ENCODE measurements at places on chromosomes 7 and 10. TPM values are rescaled to one million over a fixed set of nuclear protein-coding genes. Genes with fewer than 3 reads are reported as not detected.

- DNase-seq = no peak
Observed at GRCh38 chr7:94414481-94414880, 19.8 kb downstream of the COL1A2 start.

DNA sequence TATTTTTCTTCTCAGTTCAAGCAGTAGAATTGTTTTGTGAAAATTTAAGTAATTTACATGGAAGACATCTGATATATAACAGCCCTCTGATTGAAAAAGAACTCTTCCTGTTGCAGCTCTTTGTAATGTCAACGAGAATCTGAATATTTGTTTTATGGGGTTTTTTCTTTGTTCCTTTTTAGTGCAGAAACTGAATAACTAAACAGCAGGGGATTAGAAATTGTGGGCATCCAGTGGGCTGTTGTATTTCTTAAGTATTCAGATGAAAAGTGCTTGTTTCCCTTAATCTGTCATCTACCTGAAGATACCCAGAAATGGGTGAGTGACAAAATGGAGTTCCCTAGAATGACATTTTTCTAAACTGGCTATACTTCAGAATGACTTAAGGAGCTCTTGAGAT is 7.4 kb downstream of the ARL4A start:
- DNase-seq = no peak

Gene HOGA1
- total RNA-seq = 4.1 TPM

Gene ACHE
- total RNA-seq = 0.94 TPM

DNA sequence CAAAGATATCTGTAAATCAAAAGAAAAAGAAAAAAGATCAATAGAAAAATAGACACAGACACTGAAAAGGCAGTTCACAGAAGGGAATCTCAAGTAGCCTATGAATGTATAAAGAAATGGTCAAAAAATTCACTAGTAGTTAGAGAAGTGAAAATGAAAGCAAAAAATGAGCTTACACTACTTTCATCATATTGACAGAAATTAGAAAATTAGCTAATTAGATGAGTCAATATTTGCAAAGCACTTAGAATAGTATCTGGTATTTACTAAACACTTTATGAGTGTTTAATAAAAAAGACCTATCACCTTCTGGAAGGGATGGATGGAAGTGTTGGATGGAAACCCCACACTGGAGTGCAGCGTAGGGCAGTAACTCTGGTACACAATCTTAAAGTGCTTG is 1.7 kb upstream of the CFAP58 start:
- no peak for DNase-seq

GRCh38 chr7:48083114-48083830 is 5.8 kb upstream of the UPP1 start:
- no peak for DNase-seq

DNA sequence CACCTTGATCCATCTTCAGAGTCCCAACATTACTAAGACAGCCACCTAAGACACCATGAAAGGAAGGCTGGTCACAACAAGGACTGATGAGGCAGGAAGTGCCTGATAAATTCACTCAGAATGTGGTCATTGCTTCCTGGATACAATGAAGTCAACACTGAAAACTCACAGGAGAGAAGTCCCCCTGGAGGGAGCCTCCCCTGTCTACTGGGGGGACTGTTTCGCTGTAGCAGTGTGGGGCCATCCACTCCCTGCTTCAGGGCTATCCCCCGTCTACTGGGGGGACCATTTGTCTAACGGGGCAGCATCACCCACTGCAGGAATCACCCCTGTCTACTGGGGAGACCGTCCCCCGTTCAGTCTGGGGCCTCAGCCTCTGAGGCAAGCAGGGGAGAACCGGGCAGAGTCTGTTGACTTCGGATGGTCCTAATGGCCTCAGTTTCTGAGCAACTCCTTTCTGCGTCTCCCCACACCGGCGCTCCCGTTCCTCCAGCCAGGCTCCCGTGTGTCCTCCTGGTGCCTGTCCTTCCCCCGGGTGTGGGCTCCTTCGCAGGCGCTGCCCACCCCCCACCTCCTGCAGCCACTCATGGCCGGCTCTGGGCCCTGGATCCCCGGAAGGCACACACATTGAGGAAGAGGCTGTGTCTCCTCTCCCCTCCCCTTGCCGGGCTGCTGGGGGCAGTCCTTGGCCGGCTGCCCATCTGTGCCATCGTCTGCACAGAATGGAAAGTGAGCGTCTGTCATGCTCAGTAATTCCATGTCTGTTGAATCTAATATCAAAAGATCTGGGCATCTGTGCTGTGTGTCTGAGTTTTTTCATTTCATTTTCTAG is 59.9 kb upstream of the DNAJB6 start:
- DNase-seq = no peak

Gene ELFN1
- 2.4 TPM for total RNA-seq

DNA sequence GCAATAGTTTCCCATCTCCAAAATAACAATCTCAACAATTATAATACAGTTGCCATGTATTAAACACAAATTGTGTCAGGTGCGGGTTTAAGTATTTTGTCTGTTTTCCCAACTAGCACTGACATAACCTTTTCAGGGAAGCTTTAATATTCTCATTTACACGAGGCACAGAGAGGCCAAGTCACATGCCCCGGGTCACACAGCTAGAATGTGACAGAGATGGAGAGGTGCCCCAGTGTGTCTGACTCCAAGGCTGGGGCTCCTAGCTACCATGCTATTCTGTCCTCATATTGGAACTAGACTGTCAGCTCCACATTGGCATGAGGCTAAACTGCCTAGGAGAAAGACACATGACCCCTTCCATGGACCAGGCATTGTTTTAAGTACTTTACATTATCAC is 77.2 kb downstream of the COL13A1 start:
- no peak for DNase-seq

Gene CFTR
- not detected for total RNA-seq

DNA sequence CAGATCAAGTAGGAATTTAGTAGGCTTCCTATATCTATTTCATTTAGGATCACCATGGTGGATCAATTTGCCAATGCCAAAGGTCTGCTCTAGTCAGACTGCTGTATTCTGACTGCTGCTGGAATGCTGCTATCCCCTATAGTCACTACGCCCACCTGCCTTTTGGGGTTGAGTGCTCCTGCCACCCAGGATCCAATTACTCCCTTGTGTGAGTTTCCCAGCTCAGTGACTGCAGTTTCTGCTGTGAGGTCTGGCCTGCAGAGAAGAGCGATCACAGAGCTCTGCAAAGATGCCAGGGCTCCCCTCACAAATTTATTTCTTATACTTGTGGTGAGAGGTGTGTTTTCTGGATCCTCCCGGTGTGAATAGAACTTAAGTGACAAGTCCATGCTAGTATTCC is 88.1 kb upstream of the FOXI2 start:
- no peak for DNase-seq

Gene SUGCT
- 7.2 TPM for total RNA-seq

DNA sequence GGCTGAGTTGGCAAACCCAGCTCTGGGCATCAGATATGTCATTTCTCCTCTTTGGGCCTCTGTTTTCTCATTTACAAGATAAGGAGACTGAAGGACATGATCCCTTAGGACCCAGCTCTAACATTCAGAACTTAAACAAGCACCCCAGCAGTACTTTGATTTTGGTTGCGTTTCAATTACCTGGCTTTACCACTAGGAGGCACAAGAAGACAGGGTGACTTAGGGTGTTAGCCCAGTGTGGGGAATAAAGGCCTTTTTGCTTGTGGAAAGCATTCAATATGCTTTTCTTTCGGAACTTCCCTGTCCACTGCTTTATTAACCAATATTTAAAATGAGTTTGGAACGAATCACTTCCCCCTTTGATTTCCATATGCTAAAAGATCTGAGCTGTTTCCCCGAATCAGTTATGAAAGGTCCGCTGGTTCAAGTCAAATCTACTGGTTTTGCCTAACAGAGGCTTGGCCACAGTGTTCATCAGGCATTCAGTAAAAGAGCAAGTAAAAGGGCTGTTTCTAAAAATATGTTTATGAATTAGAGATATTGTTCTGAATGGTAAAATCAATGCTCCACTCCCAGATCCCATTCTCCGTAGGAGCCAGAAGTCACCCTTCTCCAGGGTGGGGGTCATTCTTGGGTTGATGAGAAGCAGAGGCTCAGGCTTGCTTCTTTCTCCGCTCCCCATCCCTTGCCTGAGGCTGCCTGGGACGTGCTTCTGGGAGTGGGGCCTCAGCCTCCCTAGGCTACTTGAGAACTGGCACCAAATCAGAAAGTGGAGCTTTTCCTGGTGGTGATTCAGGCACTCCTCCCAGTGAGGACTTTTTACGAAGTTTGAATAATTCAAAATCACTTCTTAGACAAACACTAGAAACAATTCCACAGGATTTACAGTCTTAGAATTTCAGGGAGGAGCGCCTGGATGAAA is 105.5 kb downstream of the MYOF start:
- peak; percentile 73 for DNase-seq

Gene PRKCQ
- 0.94 TPM for total RNA-seq

Gene OR2F1
- not detected for total RNA-seq

DNA sequence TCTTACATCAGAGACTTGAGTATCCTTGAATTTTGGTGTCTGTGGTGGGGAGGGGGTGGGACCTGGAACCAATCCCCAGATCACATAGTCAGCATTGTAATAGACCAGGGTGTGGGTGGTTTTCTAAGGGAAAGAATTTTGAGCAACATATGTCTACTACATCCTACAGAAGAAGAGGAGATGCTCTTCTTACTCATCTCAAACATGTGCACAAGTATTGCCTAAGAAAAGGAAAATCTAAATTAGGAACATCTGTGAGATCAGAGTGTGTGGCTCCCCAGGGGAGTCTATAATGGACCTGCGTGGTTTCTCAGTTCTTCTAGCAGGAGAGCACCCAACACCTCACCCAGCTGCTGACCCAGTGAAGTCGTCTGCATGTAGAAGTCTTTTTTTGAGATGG is 148.8 kb downstream of the CCDC3 start:
- no peak for DNase-seq

DNA sequence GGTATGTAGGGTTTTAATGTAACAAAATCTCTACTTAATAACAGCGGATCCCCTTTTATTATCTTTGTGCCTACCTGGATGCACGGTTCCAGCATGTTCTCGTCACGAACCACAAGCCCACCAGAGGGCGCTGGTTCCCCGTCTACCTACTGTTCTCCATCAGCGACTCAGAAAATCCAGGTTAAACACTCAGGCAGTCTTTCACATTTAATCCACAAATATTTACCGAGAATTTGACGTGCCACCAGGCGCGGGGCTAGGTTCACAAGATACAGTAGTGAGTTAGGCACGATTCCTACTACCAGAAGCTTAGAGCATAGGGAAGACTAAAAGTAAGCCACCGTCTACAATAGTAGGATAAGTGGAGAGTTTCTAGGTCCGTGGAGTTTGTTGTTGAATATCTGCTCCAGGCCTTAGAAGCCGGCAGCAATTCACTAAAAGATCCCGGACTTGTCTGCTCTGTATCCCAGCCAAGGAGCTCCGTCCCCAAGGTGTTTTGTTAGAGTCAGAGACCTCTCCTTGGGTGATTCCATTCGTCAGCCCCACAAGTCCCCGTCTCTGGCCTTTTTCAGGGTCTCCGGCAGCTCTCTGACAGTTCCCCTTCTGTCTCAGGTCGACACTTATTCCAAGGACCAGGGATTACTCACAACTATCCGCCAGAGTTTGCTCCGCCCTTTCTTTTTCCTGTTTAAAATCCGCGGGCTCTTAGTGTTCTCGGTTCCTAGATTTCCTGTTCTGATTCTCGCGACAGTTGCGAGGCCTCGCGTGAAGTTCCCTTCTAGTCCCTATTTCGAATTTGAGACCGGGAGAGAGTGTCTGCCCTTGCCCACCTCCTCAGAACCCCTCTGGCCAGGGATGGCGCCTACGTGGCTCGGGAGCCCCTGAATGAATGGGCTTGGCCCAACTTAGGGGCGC is 1.5 kb upstream of the KAZALD1 start:
- DNase-seq = peak; percentile 96

DNA sequence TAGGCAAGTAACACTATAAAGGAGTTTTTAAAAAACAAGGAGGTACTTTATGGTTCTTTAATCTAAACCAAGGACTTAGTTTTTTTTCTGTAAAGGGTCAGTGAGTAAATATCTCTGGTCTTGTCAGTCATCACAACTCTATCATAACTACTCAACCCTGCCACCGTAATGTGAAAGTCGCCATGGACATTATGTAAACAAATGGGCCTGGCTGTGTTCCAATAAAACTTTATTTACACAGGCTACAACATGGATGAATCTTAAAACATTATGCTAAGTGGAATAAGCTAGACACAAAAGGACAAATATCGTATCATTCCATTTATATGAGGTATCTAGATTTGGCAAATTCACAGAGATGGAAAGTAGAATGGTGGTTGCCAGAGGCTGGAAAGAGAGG is 60.8 kb upstream of the SP4 start:
- DNase-seq = no peak

Gene MYL7
- total RNA-seq = not detected

- DNase-seq = no peak
Observed at GRCh38 chr10:24901686-24902399, 50.6 kb downstream of the PRTFDC1 start.

GRCh38 chr10:94428766-94429707 is 26.7 kb downstream of the TBC1D12 start:
- no peak for DNase-seq

GRCh38 chr7:30143748-30144251 is 9.0 kb downstream of the MTURN start:
- DNase-seq = no peak
